ENCODE measurements at places on chromosomes 5 and 9.

- no peak for DNase-seq
Observed at GRCh38 chr5:98433673-98434072, 339.8 kb upstream of the RGMB start.

- DNase-seq = no peak
Observed at GRCh38 chr5:67051164-67051563, 145.4 kb downstream of the CD180 start.

- DNase-seq = no peak
Observed at GRCh38 chr5:35159370-35159742, 70.9 kb downstream of the PRLR start.

GRCh38 chr5:14257995-14258403, 114.9 kb downstream of the TRIO start:
- DNase-seq = no peak

DNA sequence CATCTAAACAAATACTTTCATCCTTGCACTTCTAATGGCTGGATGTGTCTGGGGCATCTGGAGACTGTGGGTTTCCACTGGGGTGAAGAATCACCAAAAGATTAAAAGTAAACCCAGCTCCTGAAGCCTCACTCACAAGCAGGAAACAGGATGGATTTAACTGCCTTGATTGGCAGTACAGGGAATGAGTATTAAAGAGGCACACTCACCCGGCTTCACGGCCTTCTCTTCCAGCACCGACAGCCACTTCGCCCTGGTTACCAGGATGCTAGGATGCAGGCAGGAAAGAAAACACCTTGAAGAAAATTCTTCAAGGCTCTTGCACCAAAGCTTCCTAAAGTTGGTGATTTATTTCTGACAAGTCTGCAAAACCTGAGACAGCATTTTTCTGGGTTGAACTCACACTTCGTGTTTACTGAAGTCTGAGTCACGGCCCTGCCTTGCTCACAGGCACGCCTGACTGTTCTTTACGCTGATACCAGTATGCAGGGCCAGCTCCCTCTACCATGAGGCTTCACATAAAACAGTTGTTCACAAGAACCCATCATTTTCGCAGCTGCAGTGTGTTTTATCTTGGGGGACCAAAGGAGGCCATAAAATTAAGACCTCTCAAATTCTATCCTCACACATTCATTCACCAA, 56.5 kb upstream of the ZNF354A start:
- DNase-seq = no peak

- no peak for DNase-seq
Observed at GRCh38 chr9:104099630-104100029, 5.5 kb downstream of the SMC2 start.

- no peak for DNase-seq
Observed at GRCh38 chr5:7210549-7210948, 185.4 kb upstream of the ADCY2 start.

GRCh38 chr5:147509710-147510651, at the start of gene DPYSL3:
Gene DPYSL3, minus strand, starts transcription at chr5:147510068. Its CDS starts 210 bp downstream, at chr5:147509858.
- DNase-seq = no peak

DNA sequence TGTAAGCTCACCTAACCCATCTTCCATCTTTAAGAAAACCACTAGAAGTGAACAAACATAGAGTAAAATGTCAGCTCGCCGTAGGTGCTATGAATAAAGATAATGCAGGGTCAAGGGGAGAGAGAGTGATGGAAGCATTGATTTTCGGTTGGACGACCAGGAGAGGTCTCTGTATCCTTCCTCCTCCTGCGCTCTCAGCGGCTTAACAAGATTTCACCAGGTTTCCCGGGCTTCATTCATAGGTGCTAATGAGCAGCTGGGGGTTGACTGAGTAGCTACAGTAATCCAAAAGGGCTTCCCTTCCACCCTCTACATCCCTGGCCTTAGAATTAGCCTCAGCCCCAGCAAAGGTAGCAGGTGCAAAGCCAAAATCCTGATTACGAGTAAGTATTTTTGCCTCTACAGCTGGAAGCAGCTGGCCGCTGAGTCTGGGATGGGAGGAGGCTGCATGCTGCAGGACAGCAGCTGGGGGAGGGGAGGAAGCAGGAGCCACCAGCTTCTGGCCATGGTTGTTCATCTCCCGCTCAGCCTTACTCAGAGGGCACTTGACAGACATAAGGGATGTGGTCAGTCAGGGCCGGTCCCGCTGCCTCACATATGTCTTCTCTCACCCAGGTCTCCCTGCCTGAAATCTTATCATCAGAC, 112.0 kb upstream of the IL12B start:
- DNase-seq = no peak

DNA sequence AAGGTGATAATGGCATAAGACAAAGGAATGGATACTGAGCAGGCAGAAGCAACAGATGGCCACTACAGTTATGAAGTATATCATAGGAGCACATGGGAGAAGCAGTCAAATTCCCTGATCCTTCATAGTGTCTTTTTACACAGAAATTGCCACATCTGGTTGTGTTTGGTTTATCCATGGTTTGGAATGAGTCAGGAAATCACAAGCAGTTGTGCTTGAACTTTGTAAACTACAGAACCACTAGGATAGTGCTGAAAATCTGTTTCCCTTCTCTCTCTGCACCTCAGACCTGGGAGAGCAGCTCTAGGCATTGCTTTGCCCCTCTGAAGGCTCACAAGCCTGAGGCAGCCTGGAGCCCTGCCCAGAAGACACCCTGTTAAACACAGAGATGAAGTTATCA, 134.0 kb downstream of the DMRT2 start:
- no peak for DNase-seq

GRCh38 chr5:163565931-163566608, 60.7 kb downstream of the MAT2B start:
- peak; percentile 32 for DNase-seq

DNA sequence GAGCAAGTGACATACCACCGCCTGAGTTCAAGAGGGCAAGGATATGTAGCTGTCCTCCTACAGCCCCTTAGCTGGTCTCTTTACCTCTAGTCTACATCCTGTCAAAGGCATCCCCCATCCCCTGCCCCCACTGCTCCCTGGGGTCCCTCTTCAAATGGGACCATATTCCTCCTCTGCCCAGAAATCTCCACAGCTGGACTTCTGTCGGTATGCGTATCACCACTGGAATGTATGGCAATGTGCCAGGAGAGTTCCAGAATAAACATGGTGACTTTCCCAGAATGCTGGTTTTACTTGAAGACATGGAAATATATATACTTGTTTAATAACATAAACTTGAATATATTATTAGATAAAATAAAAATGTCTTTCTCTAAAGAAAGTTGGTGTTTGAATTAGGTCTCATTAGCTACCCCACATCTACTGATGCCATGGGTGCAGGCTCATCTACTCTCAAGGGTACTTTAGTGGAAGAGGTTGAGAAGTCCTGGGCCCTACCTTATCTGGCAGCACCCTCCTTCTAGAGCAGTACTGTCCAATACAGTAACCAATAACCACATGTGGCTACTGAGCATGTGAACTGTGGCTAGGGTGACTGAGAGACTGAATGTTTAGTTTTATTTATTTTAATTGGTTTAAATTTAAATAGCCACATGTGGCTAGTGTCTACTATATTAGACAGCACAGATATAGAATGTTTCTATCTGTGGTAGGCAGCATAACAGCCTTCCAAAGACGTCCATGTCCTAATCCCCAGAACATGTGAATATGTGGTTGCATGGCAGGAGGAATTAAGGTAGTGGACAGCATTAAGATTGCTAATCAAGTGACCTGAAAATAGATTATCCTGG, 181.7 kb upstream of the SLC30A5 start:
- DNase-seq = no peak

DNA sequence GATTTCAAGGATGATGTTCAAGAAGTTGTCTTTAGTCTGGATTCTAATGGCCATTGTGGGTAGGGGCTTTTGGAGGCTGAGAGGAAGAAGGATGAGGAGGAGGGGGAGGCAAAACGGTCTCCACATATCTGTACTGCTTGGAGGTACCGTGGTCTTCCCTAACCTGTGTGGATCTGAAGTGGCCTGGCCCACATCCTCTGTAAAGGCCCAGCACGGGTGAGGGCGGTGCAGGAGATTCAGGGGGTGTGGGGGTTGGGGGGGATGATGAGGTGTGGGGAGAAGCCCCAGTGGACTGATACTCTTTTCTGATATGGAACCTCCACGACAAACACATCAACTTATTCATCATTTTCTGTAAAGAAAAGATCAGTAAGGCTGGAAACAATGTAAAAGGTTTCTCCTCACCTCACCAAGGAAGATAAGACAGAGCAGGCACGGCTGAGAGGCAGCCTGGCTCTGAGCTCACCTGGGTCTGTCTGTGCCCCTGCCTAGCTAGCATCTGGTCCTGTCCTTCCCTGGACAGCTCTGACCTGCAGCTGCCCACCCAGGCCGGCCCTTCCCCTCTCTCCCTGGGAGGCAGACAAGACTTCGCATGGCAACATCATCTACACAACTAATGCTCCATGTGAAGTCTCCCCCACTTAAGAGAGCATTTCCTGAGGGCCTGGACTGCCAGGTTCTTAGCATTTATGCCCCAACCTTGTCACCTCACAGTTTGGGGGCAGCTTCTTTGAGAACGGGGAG, 5.6 kb upstream of the IL3 start:
- DNase-seq = no peak

- no peak for DNase-seq
Observed at GRCh38 chr5:148014276-148014675, 49.5 kb upstream of the SPINK5 start.

GRCh38 chr9:79233542-79233941, 338.2 kb upstream of the TLE4 start:
- no peak for DNase-seq

GRCh38 chr5:61385627-61386026, 53.6 kb downstream of the ZSWIM6 start:
- DNase-seq = no peak

DNA sequence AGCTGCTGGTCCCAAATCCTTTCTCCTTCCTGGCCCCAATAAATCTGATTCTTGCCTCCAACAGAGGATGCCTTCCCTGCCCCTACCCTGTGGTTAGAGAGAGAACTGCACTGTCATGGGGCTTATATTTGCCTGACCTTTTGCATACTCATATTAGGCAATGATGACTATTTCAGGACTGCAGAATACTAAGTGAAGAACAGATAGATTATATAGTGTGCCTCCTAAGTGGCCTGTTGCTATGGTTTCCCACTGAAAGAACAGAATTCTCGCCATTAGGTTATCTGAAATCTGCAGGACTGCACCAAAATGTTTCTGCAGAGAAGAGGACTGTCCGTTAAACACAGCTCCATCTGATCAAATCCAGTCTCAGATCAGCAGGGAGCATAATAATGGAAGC, 87.3 kb upstream of the CCNG1 start:
- DNase-seq = no peak

GRCh38 chr5:134411546-134412266, at the start of gene CDKN2AIPNL:
Gene CDKN2AIPNL, minus strand, starts transcription at chr5:134411881. Its CDS starts 27 bp downstream, at chr5:134411854.
- DNase-seq = peak; percentile 88

GRCh38 chr5:14424011-14424685, 157.4 kb upstream of the OTULINL start:
- no peak for DNase-seq

DNA sequence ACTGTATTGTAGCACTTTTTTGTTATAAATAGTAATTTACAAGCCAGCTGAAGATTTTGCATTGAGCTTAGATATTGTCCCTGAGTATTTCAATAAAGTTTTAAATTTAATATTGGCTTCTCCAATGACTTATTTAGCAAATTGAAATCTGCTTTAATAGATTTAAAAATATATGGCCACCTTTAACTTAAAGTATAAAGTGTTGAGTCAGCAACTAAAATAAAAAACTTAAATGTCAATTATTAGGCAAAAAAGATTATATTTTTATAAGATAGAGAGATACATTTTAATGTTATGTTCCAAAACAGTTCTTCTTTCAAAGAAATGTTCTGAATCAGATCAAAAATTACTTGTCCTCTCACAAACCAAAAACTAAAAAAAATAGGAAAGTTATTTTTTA, 60.7 kb downstream of the OSMR start:
- no peak for DNase-seq

DNA sequence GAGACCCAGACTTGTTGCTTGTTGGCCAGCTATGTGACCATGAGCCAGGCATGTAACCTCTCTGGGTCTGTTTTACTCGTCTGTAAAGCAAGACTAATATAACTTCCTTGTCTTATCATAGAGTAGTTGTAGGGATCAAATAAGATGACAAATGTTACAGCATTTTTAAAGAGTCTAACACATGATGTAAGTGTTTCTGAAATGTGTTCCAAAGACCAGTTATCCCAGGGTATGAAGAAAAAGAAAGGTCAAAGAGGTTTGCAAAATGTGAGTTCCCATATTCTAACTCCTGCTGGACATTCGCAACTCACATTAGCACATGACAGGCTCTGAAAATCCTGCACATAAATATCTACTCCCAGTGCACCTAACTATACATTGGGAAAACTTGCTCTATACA, 28.5 kb upstream of the MATR3 start:
- DNase-seq = no peak

DNA sequence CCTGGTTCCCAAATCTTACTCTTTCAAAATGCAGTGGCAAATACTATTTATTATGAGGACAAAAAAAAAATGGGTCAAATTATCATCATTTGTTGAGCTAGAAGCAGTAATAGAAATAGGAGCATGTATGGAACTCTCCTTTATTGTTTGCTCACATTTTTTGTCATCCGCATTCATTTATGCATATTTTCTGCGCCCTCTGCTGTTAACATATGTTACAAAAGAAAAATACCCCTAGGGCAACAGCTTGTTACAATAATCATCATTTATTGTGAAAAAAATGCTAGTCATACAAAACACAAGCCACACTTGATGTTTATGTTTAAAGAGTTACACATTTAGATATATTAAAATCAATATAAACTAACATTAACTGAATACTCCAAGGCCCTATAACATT, 328.2 kb downstream of the TUSC1 start:
- DNase-seq = no peak

DNA sequence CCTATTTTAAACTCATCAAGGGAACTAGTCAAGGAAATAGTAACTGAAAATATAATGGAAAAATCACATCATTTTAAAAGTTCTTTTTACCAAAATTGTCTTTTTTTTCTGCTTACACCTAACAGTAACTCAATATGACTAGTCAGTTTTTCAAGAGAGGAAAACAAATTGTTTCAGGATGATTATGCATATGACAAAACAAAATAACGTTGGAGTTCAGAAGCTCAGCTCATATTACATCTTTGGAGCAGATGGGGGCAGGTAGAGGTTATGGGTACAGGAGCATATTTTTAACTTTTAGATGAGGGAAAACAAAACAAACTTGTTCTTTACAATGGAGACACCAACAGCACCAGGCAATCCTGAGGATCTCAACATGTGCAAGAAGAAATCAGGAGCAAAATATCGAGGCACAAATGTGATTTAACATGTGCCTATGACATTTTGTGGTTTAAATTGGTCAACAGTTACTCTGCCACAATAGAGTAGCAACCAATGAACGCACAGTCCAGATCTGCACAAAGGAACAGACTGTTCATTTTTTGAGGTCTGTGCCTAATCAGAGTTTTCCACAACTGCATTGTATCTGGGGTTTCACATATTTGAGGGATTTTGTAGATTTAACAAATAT, 659.0 kb downstream of the ANXA1 start:
- no peak for DNase-seq

- DNase-seq = no peak
Observed at GRCh38 chr9:20980832-20981455, 50.5 kb downstream of the HACD4 start.

Data from activated CD4-positive, CD25-positive, alpha-beta regulatory T cell treated with anti-CD3 and anti-CD28 coated beads, Interleukin-2, amount 50 U/mL, for 72 hours (primary cell).